ENCODE measurements at places on chromosomes 11 and 22. TPM values are rescaled to one million over a fixed set of nuclear protein-coding genes. Genes with fewer than 3 reads are reported as not detected.

OR8A1 gene
- not detected for total RNA-seq

RAB39A gene
- total RNA-seq = not detected

MIOX gene
- total RNA-seq = 0.15 TPM

MOGAT2 gene
- not detected for total RNA-seq

C11orf16 gene
- not detected for total RNA-seq

SAA2 gene
- not detected for total RNA-seq

C1QTNF4 gene
- total RNA-seq = 0.17 TPM

MYBPC3 gene
- not detected for total RNA-seq
